ENCODE measurements at places on chromosomes 5 and 9.

GRCh38 chr9:22682536-22682935 is 235.9 kb downstream of the DMRTA1 start:
- no peak for DNase-seq

DNA sequence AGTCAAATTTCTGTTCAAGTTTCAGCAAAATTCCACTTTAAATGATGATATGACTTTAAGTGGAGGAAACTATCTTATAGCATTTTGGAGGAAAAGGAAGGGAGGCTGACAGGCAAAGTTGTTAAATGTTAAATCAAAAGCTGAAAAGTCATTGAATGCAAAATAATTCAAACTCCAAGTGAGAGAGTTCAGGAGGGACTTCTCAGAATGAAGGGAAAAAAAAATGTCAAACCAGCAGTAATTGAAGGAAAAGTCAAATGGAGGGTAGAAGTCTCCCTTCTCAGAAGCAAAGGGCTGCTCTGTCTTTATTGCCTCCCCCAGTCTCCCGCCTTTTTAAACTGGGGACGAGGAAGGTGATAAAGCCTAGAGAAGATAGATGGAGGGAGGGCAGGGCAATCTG is 134.8 kb downstream of the CMYA5 start:
- no peak for DNase-seq

- DNase-seq, result no peak
Measured at GRCh38 chr9:109133533-109133932, 13.8 kb upstream of the TMEM245 start.

- DNase-seq, result no peak
Measured at GRCh38 chr9:134678666-134679443, 37.3 kb downstream of the COL5A1 start.

Data from stimulated activated CD4-positive, alpha-beta T cell treated with anti-CD3 and anti-CD28 coated beads, Interleukin-1b, Interleukin-23, amount 100 ng/mL, for 4 hours (primary cell).